DMS153 (cell line): ENCODE measurements at places on chromosomes 13 and 19.
A peak's percentile ranks its signal among the peaks of the same experiment; 100 is the strongest.

GRCh38 chr19:7292950-7293761 is 1.1 kb downstream of the INSR start:
- DNase-seq: no peak

DNA sequence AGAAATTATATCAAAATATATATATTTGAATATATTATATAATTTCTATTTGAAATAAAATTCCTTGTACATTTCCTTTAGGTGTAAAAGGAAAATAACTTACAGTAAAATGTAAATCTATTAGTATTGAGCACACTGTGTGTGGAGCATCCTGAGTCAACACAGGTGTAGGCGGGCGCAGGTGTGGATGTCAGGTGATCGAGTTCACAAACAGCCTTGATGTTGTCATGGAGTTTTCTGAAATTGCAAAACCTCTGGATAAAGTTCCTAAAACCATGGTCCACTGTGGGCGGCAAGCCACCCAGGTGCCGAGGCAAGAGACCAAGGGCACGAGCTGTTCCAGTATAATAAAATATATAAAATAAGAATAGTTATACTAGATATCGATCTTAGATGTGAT is 27.7 kb upstream of the MCF2L start:
- DNase-seq: no peak

DNA sequence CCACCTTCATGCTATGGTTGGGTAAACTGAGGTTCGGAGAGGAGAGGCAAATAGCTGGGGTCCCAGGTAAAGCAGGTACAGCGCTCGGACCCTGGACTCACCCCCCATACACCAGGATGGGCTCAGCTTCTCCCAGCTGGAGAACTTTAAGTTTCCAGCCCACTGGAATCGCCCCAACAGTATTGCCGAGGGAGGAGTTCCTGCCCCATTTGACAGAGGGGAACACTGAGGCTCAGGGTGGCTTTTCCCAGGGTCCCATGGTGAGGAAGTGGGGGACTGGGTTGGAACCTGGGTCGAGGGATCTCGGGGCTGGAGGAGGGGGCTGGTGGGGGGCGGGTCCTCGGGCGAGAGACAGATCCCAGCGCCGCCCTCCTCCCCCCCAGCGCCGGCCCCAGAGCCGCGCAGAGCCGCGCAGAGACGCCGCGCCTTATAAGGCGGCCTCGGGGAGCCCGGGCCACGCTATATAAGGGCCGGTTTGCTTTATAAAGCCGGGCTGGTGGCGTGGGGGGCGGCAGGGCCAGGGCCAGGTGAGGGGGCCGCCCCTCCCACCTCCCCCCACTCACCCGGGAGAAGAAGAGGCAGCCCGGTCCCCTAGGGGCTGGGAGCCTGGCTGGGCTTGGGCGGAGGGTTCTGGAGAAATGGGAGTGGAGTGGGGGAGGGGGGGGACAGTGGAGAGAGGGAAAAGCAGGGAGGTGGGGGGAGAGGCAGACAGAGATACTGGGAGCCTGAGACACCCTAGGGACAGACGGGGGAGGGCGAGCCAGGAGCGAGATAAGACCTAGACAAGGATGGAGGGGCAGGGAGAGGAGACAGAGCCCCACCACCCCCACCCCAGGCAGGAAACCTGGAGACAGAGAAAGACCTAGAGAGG is 1.1 kb downstream of the CNN1 start:
- no peak for DNase-seq

DNA sequence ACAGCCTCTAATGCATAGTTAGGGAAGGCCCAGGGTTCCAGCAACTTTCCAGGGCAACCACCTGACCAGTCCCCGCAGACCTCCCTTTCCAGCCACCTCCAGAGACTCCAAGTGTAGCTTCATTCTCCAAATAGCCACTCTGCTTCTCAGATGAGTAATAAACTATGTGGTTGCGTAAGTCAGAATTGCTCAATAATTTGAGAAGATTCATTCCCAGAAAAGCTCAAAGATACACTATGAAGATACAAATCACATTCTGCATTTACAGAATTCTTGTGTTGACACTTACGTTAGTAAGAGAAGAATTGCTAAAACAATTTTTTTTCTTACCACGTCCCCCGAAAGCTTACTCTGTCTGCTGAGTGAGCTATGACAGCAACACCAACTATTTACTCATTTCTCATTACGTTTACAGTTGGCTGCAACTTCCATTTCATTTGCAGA is 8.2 kb upstream of the LATS2 start:
- DNase-seq: no peak

- no peak for DNase-seq
Observed at GRCh38 chr13:40309881-40310280, 356.6 kb downstream of the FOXO1 start.

DNA sequence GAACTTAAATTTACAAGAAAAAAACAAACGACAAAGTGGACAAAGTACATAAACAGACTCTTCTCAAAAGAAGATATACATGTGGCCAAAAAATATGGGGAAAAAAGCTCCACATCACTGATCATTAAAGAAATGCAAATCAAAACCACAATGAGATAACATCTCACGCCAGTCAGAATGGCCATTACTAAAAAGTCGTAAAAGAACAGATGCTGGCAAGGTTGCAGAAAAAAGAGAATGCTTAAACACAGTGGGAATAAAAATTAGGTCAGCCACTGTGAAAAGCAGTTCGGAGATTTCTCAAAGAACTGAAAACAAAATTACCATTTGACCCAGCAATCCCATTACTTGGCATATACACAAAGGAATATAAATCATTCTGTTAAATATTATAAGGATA is 132.7 kb downstream of the UGGT2 start:
- DNase-seq: no peak

DNA sequence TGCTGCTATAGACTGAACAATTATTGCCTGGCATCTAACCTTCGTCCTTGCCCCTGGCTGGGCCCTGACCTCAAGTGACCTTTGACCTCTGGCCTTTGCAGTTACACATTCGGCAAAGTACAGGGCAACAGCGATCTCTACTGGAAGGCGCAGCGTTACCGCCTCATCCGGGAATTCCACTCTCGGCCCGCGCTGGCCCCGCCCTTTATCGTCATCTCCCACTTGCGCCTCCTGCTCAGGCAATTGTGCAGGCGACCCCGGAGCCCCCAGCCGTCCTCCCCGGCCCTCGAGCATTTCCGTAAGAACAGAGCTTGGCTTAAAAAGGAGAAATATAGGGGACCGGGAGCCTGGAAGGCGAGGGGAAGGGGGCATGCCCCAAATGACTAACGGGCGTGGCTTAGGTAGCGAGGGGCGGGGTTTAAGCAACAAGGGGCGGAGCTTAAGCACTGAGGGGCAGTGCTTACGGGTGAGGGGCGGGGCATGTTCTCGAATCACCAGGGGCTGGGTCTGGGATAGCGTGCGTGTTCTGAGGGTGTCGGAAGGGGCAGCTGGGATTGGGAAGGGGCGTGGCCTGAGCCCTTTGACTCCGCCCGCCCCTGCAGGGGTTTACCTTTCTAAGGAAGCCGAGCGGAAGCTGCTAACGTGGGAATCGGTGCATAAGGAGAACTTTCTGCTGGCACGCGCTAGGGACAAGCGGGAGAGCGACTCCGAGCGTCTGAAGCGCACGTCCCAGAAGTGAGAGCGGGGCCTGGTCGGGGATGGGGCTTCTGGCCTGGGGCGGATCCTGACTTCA is 52.7 kb downstream of the TRPM4 start:
- DNase-seq: no peak

DNA sequence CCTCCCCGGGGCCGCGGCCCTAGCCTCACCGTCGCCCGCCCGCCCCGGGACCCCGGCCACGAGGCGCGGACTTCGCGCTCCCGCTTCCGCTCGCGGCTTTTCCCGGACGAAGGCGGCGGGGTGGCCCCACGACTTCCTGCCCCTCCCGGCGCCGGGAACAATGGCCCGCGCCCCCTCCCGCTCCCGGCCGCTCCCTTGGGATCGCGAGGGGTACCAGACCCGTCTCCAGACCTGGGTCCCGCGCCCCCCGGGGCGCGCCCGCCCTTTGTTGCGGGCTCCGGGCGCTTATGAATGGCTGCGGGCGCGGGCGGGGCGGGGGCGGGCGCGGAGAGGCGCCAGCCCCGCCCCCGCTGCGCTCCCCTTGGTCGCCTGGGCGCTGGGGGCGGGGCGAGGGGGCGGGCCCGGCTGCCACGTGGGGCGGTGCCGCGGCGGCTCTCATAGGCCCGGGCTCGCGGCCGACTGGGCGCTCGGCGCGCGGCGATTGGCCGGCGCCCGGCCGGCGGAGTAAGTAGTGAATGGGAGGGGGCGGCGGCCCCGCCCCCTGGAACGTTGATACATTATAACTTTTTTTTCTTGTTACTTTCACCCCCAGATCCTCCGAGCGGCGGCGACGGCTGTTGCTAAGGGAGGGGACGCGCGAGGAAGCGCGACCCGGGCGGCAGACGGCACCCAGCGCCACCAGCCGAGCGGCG is 1.1 kb downstream of the MIDN start:
- DNase-seq: peak; percentile 64
